COLO829 (cell line): ENCODE measurements at places on chromosomes 11 and 22.
A peak's percentile ranks its signal among the peaks of the same experiment; 100 is the strongest.

DNA sequence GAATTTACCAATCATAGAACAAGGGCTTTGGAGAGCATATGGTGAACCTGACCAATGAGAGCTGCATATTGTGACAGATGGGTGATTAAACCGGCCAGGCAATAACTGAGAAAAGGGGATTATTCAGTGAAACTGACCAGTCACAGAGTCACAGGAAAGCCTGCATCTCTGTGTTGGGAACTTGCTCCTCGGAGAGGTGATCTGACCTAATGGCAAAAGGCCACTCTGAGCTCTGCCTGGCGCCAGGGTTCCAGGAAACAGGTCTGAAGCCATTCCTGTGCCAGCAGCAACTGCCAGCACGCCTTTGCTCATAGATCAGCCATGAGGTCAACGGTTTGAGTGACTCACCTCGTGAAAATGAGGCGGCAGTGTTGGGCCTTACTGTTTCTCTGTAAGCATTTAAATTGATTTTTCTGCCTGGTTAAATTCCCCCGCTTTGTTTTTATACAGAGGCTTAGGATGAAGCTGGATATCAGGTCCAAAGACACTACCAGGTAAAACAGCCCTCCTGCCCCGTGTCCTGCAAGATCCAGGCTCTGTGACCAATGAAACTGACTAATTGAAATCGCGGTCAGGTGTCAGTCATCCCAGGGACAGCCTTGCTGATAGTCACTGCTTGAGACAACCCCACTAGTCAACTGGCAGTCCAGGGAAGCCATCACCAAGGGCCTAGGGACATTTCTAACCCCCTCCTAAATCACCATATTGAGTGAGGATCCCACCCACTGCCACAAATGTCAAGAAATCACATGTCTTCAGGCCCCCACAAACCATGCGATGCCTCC lies 35.8 kb upstream of the MYOD1 start:
- no peak for DNase-seq

DNA sequence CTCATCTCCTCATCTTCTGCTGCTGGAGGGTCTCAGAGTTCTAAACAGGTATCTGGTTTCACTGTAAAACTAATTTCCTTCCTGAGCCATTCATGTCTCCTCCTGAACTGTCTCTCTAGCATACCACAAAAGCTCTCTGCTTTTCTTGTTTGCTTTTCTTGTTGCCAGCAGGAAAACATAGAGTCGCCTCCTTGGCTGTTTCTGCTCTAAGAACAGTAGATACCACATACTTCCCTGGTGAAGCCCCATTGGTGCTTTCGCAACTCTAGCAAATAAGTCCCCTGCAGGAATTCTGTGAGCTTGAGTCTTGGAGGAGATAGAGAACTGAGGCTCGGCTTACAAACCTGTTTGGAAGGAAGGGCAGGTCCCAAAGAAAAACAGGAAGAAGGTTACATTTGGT lies 7.0 kb downstream of the DIXDC1 start:
- DNase-seq, result no peak

DNA sequence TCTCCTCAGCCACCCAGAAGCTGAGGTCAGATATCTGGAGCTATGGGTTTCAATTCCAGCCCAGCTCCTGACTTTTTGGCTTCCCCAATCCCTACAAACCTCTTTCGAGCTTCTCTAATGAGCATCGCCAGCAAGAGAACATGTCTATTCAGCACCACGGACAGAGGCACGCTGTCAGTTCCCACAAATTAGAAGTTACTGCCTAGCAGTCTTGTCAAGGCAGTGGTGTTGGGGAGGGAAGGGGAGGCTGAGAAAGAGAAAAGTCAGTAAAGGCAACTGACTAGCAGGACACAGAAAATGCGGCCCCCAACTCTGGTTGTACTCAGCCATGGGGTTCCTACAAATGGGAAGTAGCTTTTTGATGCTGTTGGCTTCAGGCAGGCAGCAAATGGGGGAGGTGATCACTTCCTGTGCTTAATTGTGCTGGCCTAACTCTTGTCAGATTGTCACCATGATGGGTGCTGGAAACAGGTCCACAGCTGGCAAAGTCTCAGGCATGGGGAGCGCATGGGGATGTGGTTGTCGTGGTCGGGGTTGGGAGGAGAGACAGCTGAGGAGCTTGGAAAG lies 205.9 kb downstream of the ST3GAL4 start:
- DNase-seq, result peak; percentile 42

DNA sequence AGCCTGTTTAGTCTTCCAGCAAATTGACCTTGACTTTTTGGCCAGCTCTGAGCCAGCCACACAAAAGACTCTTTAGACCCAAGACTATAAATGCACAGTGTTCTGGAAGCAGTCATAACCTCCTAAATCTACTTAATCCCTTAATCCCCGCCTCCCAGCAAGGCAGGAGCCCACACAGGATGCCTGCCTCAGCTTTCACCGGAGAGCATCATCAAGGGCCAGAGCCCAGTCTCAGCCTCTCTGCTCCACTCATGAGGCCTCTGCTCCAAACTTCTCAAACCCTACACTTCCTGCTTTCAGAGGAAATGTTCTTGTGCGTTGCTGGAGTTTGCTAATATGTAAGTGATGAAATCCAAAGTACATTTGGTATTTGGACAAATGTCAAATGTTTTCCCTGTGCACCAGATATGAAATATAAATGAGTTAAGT lies 57.9 kb upstream of the FSHB start:
- peak; percentile 9 for DNase-seq

DNA sequence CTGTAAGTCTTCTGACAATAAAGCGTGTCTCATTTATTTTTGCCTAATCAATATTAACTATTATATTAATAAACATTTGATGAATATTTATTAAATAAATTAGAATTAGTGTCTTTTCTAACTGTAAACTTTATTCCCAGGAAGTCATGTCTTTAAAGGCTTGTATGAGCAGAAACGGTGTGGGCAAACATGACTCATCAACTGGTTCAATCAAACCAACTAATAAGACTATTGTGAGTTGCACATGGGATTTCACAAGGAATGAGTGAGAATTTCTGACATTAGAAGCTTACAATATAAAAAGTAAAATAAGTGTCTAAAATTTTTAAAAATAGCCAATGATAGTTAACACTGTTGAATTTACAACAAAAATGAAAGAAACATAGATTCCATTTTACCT lies 259.2 kb upstream of the CTSC start:
- DNase-seq, result peak; percentile 19

DNA sequence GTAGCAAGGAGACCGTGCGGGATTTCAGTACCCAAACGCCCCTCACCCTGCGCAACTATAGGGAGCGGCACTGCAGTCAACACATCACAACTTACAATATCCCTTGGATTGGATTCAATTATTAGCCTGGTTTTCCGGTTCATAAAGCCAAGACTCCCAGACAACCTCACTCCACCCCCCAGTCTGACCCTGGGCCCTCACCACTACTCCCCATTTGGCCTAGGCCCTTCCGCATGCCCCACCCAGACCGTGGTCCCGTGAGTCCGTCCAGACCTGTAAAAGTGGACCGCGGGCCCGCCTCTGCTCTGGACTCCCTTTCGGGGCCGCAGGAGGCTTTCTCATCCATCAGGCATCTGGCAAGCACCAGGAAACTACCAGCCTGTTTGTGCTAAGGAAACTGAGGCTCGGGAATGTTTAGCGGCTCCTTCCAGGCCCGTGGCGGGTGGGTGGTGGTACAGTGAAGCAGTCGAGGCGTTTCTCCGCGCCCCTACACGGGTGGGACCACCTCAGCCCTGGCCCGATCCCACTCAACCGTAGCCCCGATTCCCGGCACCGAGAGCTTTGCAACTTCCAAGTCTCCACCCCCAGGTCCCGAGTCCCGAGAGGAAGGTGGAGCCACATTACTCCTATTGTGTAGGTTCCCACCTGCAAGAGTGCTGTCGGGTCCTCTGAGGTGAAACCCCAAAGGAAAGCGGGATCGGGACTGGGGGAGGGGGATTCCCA lies 679 bp upstream of the DPP3 start:
- DNase-seq, result no peak

DNA sequence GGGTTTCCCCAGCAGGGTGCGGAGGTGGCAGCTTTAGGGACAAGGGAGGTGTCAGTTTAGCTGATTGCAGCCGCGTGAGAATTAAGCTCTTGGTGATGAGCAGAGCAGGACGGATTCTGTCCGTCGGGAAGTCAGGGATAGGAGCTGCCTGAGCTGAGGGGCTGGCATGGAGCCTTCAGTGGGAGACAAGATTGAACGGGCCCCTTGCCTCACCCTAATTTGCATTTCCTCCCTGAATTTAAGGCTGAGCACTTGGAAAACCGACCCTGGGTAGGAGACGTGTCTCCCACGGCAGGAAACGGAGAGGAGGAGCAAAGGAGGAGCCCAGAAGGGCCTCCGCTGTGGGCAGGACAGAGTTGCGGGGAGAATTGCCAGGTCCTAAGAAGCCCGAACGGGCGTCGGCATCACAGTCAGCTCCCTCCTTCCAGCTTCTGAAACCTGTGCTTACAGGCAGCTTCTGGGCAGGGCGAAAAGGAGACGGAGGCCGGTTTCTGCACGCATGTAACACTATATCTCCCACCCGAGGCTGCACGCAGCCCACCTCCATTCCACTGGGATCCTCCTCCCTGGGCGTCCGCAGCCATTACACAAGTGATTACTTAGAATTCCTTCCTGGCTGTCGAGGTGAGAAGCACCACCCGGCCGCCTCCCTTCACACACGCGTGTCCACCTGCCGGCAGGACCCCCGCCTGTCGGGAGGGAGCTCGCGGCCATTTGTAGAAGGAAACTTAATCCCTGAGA lies 345.8 kb downstream of the BRD1 start:
- no peak for DNase-seq

DNA sequence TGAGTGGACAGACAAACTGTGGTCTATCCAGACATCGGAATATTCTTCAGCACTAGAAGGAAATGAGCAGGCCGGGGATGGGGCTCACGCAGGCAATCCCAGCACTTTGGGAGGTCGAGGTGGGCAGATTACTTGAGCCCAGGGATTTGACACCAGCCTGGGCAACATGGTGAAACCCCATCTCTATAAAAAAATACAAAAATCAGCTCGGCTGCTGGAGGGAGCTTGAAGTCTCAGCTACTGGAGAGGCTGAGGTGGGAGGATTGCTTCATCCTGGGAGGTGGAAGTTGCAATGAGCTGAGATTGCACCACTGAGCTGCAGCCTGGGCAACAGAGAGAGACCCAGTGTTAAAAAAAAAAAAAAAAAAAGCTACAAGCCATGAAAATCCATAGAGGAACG lies 8.0 kb upstream of the CTSD start:
- no peak for DNase-seq

DNA sequence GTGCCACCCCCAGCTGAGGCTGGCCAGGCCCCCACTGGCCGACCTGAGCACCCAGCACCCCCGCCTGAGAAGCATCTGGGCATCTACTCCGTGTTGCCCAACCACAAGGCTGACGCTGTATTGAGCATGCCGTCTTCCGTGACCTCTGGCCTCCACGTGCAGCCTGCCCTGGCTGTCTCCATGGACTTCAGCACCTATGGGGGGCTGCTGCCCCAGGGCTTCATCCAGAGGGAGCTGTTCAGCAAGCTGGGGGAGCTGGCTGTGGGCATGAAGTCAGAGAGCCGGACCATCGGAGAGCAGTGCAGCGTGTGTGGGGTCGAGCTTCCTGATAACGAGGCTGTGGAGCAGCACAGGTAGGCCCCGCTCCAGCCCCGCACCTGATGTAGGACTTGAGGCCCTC lies 4.7 kb downstream of the ZBTB16 start:
- DNase-seq, result no peak

GRCh38 chr11:94150704-94151685 lies 22.4 kb downstream of the PANX1 start:
- no peak for DNase-seq

DNA sequence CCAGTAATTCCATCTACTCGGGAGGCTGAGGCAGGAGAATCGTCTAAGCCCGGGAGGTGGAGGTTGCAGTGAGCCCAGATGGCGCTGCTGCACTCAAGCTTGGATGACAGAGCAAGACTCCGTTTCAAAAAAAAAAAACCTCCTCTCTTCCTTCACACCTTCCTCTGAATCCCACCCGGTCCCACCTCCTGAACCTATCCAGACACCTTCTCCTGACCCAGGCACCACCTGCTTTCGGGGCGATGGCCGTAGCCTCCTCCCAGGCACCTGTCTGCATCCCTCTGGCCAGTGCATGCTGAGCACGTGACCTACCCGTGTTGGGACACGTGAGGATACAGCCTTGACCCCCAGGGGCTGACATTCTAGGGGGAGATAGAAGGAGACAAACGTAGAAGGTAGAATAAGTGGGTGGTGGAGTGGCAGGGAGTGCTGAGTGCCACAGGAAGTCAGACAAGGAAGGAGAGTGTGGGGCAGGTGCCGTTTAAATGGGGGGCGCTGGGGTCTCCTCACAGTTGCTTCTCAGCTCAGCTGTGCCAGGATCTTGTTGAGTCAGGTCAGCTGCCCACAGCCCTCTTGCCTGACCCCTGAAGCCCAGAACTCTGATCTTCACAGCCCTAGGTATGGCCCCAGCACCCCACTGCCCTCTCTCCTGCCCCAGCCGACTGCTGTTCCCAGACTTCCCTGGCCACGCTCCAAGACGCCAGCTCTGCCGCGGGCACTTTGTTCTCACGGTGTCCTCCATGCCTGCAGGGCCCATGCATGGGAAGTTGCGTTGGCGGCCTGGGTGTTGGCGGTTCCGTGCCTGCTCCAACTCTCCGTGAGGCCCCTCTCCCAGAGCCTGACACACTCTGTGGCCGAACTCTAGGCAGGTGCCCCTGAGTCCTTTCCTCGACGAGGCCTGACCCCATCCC lies 1.2 kb upstream of the MIOX start:
- DNase-seq, result no peak

DNA sequence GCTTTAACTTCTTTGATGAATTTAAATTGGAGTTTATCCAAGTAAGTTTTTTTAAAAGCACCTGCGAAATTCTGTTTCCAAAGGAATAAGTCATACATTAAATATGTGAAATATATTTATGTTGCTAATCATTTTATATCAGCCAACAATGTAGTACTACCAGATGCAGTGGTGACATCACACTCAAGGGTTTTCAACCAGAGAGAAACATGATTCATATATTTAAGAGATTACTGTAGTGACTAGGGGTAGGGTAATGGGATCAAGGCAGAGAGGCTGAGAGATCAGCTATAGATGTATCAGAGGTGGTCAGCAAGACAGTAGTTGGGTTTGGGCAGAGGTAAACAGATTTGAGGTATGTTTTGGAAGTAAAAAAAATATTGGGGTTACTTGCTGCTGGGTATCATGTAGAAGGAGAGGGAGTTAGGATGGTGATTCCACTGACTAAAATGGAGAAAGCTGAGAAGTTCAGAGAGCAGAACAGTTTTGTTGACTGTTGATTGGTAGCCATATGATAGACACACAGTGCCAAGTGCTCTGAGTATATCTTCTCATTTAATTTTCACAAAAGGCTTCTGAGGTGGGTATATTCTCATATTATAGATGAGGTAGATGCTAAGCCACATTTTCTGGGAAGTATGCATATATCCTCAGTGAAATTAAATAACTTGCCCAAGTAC lies 39.4 kb downstream of the CEP57 start:
- DNase-seq, result no peak
